ENCODE measurements at places on chromosomes 1 and 21.
A peak's percentile ranks its signal among the peaks of the same experiment; 100 is the strongest.

GRCh38 chr21:32733356-32733755 lies 5.5 kb upstream of the SYNJ1 start:
- no peak for DNase-seq

DNA sequence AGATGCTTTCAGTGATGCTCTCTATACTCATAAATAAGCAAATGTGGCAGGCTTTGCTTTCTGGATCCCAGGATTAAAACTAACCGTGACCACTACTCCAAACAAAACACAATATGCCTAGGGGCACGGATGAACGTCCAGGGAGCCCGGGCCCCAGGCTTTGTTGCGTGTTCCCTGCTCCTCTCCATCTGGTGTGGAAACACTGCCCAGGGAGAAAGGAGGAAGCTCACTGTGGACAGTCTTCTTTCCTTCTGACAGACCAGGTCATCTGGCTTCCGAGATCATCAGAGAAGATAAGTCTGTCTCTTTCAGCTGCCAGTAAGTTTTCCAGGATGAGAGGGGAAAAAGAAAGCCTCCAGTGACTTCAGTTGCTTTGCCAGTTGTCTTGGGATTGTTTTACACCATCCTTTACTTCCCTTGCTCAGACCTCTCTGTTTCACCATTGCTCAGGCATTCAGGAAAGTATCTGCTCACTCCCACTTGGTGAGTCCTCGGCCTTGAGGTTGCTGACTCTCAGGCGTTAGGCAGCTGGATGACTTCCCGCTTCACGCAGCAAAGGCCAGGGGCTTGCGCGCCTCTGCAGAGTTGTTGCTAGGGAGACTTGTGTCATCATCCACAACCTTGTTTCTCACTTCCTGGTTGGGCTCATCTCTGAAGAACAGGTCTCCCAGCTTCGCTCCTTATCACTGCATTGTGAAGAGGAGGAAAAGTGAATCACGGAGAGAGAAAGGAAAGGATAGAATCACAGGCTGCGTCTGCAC lies 20.6 kb upstream of the PGD start:
- DNase-seq, result no peak

DNA sequence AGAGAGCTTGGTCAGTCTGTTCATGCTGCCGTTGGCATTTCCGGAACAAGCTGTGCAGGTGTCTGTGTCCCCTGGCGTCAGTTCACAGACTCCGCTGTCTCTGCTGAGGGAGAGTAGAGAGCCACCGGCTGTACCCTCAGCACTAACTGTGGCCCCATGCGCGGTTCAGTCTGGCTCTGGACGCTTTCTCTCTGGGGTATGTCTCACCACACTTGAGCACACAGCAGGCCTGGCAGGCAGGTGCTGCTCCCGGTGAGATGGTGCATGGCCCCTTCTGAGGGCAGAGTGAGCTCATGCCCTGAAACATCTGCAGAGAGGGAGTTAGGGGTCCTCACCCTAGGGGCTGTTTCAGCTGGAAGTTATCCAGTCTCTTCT lies 60.0 kb upstream of the TLR5 start:
- DNase-seq, result no peak

DNA sequence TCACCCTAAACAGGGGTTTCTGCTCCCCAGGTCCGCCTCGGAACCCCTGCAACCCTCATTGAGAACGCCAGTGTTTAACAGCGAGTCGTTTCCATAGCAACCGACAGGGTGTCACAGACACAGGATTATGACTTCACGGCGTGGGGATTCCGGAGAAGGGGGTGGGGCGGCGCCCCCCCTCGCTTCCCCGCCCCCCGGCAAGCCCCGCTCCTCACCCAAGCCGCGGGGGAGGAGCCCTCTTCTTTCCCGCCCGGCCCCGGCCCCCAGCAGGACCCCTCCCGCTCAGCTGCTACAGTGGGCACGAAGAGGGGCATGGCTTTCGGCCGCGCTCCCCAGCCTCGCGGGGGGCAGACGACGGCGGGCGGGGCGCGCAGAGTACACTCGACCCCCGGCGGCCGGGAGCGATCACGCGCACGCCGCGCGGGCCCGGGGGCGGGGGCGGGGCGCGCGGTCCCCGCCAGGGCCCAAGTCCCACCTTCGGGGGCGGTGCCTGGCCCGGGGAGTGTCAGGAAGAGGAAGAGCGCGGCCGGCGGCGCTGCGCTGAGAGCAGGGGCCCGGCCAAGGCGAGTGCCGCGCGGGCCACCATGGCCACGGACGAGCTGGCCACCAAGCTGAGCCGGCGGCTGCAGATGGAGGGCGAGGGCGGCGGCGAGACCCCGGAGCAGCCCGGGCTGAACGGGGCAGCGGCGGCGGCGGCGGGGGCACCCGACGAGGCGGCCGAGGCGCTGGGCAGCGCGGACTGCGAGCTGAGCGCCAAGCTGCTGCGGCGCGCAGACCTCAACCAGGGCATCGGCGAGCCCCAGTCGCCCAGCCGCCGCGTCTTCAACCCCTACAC lies at the start of gene EFHD2:
TSS of gene EFHD2 (plus strand) at position 501 of the 835 bp plus-strand sequence. CDS start at position 585, 84 bp downstream.
- peak; percentile 94 for DNase-seq

DNA sequence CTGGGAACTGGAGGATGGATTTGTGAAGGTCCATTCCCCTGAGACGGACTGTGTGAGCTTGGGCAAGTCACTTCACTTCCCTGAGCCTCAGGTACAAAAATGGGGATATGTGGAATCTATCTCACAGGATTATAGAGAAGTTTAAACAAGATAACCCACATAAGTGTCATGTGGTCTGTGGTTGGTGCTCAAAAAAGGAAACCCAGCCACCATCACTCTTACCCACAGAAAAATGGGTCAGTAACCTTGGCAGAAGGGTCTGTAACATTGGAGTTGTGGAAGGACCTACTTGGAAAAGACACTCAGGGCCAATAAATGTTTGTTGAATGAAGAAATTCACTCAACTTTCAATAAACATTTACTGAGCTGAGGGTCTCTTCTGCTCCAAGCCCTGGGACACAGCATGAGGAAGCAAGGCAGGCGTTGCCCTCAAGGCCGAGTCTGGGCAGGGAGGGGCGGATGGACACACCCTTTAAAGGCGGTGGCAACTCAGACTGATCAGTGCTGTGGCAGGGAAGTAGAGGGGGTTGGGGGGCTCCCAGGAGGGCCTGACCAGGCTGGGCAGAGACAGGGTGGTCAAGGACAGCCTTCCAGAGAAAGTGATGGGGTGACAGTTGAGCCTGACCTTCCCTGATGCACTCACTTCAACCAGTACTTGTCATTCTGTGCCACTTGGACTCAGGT lies 66.7 kb upstream of the ACOT11 start:
- DNase-seq, result no peak

DNA sequence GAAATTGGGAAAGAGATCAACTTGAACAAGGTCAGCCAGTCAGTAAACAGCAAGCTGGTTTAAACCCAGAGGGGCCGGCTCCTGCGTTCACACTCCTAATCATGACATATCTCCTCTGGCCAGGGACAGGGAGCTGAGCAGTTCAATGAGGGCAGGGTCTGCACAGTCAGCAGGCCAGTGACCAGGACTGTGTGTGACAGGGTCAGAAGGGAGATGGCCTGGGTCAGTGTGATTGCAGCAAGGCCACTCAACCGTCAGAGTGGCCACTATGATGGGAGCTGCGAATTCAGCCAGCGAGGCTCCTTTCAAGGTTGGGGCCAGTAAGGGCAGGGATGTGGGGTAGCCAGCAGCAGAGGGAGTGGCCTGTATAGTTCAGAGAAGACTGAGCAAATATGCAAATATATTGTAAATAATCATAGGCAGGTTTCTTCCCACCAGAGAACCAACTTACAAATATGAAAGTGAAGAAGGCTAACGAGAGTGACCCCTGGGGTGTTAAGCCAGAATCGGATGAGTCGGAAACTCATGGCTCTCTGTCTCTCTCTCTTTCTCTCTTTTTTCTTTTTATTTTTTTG lies 20.0 kb downstream of the NOL9 start:
- DNase-seq, result no peak

- DNase-seq, result peak; percentile 35
Observed at GRCh38 chr1:239805851-239806772, 285.6 kb upstream of the FMN2 start.

DNA sequence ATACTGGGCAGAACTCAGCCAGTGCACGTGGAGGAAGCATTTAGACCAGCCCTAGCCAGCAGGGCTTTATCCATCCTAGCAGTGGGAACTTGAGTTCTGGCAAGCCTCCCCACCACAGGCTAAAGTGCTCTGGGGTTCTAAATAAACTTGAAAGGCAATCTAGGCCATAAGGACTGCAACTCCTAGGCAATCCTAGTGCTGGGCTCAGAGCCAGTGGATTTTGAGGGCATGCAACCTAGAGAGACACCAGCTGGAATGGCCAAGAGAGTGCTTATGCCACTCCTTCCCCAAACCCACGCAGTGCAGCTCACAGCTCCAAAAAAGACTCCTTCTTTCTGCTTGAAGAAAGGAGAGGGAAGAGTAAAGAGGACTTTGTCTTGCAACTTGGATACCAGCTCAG lies 70.5 kb upstream of the APOBEC4 start:
- DNase-seq, result no peak

GRCh38 chr21:34576041-34576511 lies 38.8 kb downstream of the RCAN1 start:
- no peak for DNase-seq

GRCh38 chr1:23168445-23169194 lies at the start of gene LUZP1:
Gene LUZP1, minus strand, starts transcription at chr1:23168856.
- peak; percentile 93 for DNase-seq

DNA sequence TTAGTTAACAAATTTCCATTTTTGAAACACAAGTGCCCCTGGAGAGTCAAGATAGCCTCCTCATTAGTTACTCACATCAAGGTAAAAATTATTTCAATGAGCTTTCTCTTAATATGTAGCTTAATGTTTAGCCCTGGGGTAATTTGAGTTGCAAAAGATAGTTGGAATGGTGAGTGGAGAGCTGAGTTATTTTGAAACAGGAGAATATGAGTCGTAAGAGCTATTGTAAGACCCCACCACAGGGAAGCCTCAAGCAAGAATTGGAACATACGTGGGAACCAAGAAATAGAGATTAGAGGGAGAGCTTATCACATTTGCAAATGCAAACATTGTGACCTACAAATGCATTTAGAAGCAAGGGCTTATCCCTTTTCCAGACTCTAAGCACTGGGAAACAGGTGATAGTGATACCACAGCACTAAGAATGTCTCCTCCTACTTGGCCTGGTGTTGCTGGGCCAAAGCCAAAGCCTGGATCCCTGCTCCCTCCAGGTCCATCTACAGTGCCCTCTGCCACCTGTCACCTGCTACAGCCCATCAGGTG lies 635.1 kb downstream of the PTPRC start:
- peak; percentile 11 for DNase-seq

DNA sequence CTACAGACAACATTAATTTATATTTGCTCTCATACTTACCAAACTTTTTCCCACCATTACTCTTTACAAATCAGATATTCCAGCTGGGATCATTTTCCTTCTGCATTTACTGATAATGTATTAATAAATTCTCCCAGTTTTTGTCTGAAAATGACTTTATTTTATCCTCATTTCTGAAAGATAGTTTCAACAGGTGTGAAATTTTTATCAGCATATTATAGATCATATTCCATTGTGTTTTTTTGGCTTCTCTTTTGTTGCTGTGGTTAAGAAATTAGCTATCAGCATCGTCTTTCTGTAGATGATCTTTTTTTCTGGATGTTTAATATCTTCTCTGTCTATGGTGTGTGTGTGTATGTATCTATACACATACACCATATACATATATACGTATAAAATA lies 2.7 kb downstream of the CFAP57 start:
- DNase-seq, result no peak

- DNase-seq, result peak; percentile 79
Observed at GRCh38 chr1:212291505-212292134, 6.4 kb downstream of the PPP2R5A start.

DNA sequence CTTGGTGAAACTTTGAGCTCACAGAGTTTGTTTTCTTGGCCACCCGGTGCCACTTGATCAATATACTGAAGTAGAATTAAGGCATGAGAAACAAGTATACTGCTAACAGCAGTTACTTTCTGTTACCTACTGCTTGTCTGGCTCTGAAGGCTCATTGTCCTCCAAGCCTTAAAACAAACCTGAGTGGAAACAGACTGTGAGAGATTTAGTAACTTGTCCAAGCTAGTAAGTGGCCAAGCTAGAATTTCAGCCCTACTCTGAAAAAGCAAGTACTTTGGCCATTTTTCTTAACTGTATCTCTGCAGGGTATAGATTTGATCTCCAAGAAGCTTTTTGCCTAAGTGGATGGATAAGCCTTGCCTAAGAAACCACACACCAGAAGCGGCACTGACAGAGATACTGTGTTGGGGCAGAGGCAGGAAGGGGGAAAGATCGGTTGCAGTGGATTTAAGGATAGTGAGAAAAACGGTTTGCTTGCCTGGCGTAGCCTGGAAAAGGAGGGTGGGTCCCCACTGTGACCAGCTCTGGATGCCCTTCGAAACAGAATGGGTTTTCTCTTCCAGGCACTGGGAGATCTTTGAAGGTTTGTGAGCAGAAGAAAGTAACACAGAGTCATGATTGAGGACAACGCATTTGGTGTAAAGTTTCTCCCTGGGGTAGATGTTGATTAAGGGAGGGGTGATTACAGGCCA lies 2.1 kb upstream of the MACO1 start:
- no peak for DNase-seq

Data from brain (organoid and tissue), 16 donors.